ENCODE measurements at places on chromosomes 4 and X. TPM values are rescaled to one million over a fixed set of nuclear protein-coding genes. Genes with fewer than 3 reads are reported as not detected.

DNA sequence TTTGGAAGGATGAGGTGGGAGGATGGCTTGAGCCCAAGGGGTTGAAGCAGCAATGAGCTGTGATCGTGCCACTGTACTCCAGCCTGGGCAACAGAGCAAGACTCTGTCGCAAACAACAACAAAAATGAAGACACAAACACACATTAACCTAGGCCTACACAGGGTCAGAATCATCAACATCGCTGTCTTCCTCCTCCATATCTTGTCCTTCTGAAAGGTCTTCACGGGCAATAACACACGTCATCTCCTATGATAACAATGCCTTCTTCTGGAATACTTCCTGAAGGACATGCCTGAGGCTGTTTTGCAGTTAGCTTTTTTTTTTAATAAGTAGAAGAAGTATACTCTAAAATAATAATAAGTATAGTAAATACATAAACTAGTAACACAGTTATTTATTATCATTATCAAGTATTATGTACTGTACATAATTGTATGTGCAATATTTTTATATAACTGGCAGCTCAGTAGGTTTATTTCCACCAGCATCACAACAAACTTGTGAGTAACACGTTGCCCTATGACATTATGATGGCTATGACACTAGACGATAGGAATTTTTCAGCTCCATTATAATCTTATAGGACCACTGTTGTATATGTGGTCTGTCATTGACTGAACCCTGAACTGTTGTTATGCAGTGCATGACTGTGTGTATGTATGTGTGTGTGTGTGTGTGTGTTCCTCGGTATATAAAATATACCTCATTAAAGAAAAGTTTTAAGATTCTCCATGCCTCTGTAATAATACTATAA, 69.2 kb upstream of the MAML3 start:
- no peak for DNase-seq

DNA sequence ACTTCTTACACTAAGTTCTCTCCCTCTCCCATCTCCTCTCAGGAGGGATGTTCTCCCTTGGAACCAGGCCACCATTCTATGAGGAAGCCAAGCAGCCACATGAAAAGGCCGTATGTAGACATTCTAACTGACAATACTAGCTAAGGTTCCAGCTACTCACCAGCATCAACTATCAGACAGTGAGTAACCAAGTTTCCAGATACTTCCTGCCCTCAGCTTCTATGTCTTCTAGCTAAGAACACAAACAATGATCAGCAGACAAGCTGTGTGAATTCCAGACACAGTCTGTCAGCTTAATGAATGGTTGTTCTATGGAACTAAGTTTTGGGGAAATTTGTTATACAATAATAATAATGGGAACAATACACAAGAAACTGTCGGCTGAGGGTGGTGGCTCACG, 50.8 kb downstream of the SMIM14 start:
- peak; percentile 2 for DNase-seq

ARMCX4 gene
- 19.4 TPM for total RNA-seq

DNA sequence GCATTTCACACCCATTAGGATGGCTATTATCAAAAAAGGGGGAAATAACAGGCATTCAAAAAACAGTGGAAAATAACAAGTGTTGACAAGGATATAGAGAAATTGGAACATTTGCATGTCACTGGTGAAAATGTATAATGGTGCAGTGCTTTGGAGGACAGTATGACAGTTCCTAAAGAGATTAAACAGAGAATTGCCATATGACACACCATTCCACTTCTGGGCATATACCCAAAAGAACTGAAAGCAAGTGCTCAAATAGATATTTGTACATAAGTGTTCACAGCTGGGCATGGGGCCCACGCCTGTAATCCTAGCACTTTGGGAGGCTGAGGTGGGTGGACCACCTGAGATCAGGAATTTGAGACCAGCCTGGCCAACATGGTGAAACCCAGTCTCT, 348.1 kb downstream of the NR3C2 start:
- no peak for DNase-seq

EDNRA gene
- 37.6 TPM for total RNA-seq

GRCh38 chr4:123244137-123244536, 152.5 kb upstream of the SPRY1 start:
- no peak for DNase-seq

GRCh38 chr4:23484689-23485088, 405.2 kb downstream of the PPARGC1A start:
- DNase-seq: no peak

DNA sequence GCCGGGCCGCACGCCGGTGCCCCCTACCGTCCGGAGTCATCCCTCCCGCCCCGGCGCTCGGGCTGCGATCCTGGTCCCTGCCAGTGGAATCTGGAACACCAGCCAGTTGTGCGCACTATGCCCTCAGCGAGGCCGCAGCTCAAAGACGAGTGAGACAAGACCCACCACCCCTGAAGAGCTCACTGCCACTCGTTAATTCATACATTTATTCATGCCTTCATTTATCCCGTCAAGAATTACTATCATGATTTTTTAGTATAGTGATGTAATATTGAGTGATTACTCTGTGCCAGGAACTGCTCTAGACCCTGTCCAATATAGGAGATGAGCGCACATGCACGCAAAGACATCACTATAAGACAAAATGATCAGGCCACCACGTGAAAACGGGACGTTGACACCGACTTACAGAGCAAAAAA, 247 bp upstream of the PPA2 start:
- peak; percentile 91 for DNase-seq

DNA sequence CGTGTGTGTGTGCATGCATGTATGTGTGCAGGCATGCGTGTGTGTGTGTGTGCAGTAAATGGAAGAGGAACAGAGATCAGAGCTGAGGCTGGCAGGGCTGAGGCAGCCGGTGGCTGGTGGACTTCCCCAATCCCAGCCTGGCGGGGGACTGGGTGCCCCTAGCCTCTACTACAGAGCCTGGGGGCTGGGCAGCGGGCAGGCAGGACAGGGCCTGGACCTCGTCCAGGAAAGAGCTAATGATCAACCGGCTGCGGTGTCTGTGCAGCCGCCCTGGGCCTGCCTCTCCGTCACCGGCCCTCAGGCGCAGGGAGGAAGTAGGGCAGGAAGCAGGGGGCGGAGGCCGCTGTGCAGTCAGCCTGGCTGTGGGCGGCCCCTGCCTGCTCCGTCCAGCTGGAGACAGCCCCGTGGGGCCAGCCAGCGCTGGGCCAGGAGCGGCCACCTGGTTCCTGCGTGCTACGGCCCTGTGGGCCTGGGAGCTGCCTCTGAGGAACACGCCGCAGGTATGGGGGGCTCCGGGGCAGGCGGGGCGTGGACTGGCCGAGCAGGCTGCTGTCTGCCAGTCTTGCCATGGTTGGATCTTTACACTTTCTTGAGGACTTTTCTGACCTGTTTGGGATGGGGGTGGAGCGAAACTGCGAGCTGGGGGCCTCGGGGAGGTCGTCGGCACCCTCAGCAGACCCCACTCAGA, at the start of gene SH3TC1:
Gene SH3TC1 (plus strand): TSS at position 385 of the 688 bp plus-strand sequence. CDS start 5,905 bp downstream, outside the sequence.
- DNase-seq: peak; percentile 88

DNA sequence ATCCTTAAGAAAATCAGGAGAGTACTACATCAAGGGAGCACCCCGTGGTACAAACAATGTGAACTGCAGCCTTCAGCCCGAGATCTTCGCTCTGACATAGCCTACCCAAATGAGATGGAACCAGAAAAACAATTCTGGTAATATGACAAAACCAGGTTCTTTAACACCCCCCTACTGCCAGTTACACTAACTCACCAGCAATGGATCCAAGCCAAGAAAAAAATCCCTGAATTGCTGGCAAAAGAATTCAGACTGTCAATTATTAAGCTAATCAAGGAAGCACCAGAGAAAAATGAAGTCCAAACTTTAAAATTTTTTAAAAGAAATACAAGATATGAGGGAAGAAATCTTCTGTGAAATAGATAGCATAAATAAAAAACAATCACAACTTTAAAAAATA, 101.7 kb upstream of the KLF8 start:
- no peak for DNase-seq

MAGED4B gene
- 82.9 TPM for total RNA-seq

DNA sequence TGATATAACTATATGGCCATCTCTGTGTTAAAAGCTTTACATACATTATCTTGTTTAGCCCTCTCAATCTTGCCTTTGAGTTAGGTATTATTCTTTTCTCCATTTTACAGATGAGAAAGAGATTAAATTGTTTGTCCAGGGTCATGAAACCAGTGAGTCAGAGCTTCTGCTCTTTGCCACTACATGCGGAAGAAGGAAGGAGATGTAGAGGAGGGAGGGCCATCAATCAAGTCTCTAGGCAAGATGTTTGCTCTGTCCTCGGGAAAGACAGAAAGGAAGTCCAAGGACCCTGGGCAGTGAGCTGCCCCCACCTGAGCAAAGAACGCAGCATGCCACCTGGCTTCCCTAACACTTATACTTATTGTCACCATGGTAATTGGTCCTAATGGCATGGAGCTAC, 133.7 kb upstream of the IL1RAPL2 start:
- no peak for DNase-seq

Measured in type B pancreatic cell (in vitro differentiated cells).